Activated CD8-positive, alpha-beta memory T cell treated with anti-CD3 and anti-CD28 coated beads for 1 hour (primary cell): ENCODE measurements at places on chromosomes 1 and 21.

DNA sequence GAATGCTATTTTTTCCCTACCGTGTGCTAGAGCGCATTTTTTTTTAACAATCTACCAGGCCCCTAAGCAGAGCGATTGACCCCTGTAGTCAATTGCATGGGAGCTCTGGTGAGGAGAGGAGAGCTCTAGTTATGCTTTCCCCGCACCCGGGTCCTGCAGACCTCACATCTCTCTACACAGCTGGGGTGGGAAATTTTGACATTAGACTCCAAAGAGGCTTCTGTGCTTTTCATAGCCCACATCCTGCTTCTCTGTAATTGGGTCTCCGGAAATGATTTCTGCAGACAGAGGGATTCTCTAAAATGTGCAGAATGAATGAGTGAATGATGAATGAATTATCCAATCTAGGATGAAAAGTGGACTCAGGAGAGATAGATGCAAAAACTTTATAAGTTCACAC, 41.5 kb upstream of the DUSP10 start:
- DNase-seq, result no peak

DNA sequence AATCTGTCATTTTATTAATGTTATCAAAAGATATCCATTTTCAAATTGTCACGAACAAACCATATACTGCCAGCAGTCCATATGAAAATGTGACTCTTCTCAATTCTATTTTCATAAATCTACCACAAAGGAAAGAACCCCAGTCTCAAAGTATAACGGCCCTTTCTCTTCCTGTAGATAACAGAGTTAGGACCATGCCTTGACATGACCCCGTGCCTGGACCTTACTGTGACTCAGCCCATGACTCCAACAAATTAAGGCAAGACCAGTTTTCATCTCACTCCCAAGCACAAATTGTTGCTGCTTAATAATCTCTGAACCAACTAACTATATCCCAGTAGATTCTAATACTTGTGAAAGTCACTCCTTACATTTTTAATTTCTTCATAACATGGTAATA, 124.4 kb upstream of the NFIA start:
- no peak for DNase-seq

- DNase-seq, result no peak
Measured at GRCh38 chr1:57887964-57888491, 464.2 kb upstream of the DAB1 start.

GRCh38 chr1:203898458-203899352, 37.3 kb downstream of the SNRPE start:
- DNase-seq, result no peak
